ENCODE measurements at places on chromosomes 7 and 10.

- no peak for DNase-seq
These were observed 73.9 kb upstream of the CABCOCO1 start for GRCh38 chr10:61588770-61589211.

GRCh38 chr7:24199978-24200377 is 84.0 kb upstream of the NPY start:
- DNase-seq, result no peak

- no peak for DNase-seq
These were observed 73.3 kb downstream of the C10orf90 start for GRCh38 chr10:126597211-126597610.

DNA sequence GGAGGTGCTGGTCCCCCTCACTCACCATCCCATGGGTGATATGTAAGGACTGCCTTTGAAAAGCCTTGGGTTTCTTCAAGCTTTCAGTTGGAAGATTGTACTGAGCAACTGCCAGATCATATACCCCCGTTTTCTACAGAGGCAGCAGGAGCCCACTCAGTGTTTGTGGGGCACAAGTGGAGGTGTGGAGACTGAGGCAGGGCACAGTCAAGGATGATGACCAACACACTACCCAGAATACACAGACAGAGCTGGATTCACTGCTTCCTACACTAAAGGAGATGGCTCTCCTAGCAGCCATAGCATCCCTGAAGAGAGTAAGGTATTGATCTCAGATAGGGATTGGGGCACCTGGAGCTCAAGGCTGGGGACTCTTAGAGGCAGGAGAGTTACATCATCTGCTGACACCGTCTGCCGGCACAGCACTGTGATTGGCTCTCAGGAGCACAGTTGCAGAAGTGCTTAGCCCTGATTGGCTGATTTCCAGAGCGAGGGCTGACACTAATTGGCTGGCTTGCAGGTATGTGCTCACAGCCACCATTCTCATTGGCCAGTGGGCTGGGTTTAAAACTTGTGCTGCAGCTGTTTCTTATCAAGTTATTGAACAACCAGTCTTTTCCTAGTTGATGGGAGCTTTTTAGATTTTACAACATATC is 77.9 kb upstream of the PFKP start:
- DNase-seq, result no peak

- peak; percentile 95 for DNase-seq
These were observed at the start of gene FAM24B for GRCh38 chr10:122879339-122880273. Gene FAM24B (minus strand): TSS chr10:122879581. CDS start chr10:122850515, 29,066 bp downstream.

- no peak for DNase-seq
These were observed 570.2 kb downstream of the ARL4A start for GRCh38 chr7:13257661-13258060.

DNA sequence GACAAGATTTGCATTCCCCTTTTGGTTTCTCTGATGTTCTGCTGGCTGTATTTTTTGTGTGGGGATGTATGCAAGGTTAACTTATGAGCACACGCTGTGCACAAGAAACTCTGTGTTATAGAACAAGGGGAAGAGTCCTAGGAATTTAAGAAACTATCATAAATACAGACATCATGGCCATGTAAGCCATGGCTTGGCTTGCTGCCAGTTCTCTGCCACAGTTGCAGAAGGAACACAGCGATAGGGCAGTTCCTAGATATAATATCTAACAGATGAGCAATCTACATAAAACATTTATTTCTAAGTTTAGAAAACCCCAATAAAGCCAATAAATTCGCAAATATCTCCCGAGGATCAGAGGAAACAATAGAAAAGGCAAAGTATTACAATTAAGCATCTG is 153.3 kb downstream of the LRRTM3 start:
- peak; percentile 52 for DNase-seq

GRCh38 chr10:22554461-22555182 is 159.8 kb downstream of the PIP4K2A start:
- DNase-seq, result no peak

DNA sequence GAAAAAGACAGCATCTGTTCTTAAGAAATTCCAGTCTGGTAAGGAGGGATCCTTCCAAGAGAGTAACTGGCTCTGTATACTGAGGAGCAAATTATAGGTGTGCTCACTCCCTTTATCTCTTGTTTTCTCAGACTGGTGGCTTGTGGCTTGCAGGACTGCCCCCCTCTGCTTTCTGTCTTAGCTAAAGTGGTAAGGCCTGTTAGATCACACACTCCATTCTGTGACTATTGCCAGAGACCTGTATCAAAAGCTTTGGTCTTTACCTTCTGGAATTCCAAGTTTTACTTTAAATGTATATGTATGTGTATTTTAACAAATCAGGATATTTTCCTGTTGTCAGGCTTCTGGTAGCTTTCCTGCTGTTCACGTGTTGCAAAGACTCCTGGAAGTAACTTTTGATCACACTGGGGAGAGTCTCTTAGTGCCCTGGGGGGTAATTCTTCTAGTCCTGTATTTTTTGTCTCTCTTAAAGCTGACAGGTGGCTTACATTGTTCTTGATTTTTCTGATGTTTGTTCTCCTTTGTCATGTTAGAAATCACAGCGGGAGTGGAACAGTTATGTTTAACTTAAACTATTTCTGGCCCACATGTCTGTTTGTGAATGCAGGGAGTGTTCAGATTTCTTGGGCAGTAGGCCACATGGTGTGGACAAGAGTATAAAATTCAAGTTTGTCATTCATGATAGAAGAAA is 99.0 kb downstream of the PLPP4 start:
- no peak for DNase-seq

DNA sequence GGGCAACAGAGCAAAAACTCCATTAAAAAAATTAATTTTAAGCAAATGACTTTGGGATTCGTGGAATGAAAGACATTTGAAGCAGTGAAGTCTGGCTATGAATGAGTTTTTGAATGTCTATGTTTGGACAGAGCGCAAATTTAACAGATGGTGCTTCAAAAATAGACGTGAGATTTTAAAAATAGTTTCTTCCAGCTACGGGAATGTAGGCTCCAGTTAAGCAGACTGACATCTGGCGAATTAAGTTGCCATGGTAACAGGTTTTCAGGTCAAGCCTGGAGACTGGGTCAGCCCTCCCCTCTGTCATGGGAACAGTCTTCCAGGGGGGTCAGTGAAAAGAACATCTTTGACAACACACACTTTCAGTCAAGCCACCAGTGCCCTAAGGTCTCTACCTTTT is 62.0 kb downstream of the MYOF start:
- no peak for DNase-seq

GRCh38 chr7:150957133-150958020 is 20.7 kb downstream of the KCNH2 start:
- no peak for DNase-seq

DNA sequence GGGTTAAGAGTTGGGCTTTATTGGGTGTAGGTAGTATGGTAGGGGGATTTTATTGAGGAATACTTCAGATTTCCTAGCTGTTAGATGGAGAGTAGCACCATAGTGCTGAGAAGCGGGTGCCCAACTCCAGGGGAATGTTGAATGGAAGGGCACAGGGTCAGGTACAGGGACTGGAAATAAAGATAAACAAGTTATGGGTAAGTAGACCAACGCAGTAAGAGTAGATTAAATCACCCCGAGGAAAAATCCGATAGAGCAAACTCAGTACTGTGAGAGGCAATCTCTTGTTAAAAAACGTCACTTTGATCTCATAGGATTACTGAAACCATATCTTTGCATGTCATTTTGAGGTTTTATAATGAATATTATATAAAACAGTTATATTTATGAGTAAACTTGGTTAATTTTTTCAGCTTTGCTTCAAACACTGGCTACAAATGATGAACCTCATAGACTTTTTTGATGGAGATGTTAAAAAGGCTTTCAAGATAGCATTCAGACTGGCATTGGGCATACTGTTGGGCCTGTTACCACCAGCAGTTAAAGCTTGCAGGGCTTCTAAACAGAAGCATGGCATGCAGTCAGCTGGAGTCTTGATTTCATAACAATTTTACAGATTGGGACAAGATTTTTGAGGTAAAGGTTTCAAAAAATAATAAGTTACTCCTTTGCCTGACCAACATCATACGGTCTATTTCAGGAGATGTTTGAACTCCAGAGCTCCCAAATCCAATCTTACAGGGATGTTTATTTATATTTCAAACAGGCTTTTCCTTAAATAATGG is 7.1 kb downstream of the AHR start:
- DNase-seq, result no peak

DNA sequence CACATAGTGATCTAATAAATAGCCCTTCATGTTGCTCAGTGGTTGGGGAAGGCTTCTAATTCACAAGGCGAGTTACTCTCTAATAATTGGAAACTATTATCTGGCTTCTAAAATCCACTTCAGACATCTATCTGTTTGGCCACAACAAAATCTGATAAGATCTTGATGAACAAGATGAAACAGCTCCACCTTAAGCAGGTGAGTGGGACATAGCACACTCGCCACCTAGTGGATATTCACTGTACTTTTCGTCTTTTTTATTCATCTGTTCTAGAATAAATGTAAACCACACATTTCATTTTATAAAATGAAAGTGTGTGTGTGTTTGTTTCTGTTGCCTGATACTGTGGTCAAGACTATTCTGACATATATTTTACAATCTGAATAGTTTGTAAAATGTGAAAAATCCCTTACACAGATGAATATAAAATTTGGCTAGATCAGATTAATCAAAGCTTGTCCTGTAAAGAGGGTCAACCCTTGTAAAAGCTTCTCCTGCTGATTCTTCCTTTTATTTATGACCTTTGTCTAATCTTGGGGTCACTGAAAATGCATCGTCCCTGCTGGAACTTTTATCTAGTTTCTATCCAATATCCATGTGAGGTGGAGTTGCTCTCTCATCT is 26.5 kb upstream of the CNTNAP2 start:
- DNase-seq, result peak; percentile 37

GRCh38 chr7:107387128-107387527 is 82.7 kb upstream of the GPR22 start:
- DNase-seq, result no peak

- DNase-seq, result no peak
These were observed 116.1 kb downstream of the STRA8 start for GRCh38 chr7:135349746-135350145.

DNA sequence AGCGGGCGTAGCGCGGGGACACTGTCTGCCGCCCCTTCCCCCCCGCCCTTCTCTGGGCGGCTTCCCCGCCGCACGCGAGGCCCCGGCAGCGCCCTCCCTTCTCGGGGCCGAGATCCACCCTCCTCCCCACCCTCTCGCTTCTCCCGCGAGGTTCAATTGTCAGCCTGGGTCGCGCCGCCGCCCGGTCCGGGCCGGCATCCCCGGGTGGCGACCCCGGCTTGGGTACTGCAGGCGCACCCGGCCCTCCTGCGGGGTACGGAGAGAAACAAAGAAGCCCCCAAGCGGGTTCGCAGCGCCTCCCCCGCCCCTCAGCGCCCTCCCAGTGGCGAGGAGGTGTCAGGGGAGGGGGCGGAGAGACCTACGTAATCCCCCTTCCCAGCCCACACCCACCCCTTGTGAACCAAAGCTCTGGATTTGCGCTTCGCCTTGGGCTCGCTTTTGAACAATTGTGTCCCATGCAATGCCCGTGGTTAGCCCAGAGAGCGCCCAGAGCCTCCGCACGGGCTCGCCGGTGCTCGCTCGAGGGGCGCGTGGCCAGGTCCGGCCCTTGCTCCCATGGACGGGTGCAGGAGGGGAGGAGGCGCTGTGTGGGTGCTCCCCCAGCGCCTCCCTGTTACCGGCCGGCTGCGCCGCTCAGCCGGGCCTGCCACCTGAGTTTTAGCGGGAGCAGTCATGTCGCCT is 634 bp downstream of the HECW1 start:
- peak; percentile 39 for DNase-seq

- DNase-seq, result no peak
These were observed 19.0 kb upstream of the ELFN1 start for GRCh38 chr7:1651031-1651446.

GRCh38 chr10:16799621-16800020 is 17.6 kb downstream of the RSU1 start:
- DNase-seq, result no peak

DNA sequence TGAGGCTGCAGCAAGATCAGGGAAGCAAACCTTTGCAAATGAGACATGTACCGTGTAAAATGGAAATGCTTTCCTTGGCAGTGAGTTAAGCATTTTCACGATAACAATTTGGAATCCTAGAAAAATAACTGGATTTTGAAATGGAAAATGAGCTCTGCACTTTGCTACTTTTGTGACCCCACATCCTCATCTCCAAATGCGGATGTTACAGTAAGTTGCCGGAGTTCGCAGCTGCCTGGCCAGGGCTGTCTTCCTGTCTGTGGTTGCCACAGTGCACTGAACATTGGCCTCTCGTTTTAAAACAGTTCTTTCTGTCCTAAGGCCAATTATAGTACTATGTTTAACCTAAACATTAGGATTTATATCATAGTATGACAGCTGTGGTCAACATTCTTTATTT is 136.2 kb upstream of the FZD8 start:
- DNase-seq, result peak; percentile 9

- no peak for DNase-seq
These were observed 10.1 kb downstream of the FZD9 start for GRCh38 chr7:73443548-73444255.

DNA sequence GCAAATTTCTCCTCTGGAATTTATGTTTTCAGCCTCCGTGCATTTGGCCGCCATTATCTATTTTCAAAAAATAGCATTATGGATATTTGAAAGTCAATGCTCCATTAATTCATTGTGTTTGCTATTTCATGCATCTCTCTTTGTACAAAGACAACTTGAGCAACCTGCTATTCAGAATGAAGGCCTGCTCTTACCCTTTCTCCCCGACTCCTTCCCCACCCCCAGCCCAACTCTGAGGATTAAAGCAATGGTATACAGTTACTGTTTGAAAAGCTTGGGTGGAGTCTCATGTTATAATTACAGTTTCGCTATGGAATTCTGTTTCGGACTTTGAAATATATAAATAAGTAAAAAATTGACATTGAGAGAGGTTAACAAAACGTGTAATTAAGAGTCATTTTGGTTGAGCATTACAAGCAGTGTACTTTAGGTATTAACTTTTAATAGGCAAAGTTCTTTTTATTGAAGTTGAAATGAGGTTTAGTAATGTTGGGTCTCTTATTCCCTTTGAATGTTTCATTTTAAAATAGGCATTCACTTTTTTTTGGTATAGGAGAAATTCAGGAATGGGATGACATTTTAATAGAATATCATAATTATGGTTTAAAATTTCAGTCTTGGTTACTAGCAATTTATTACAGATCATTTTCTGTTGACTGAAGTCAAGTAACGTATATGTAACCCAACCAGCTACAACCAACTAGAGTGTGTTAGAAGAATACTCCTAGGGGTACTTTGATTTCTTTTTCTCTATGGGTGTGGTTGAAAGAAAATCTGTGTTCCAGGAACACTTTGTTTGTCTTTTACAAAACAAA is 93.1 kb downstream of the ARID5B start:
- DNase-seq, result no peak

GRCh38 chr10:94524146-94524545 is 21.4 kb upstream of the HELLS start:
- DNase-seq, result no peak

- DNase-seq, result no peak
These were observed 65.2 kb downstream of the TLL2 start for GRCh38 chr10:96448558-96448957.

- DNase-seq, result no peak
These were observed 20.4 kb upstream of the GPR37 start for GRCh38 chr7:124785994-124786393.

- DNase-seq, result no peak
These were observed 629.7 kb downstream of the ACTR3B start for GRCh38 chr7:153389261-153389660.

- no peak for DNase-seq
These were observed 21.3 kb downstream of the CPA1 start for GRCh38 chr7:130401578-130401977.

GRCh38 chr10:34172936-34173533 is 642.1 kb downstream of the PARD3 start:
- DNase-seq, result no peak

GRCh38 chr10:23453465-23453864 is 14.6 kb downstream of the OTUD1 start:
- no peak for DNase-seq

Measured in hematopoietic multipotent progenitor cell (in vitro differentiated cells).